ENCODE measurements at places on chromosomes 7 and 10.

GRCh38 chr10:100114976-100115770 is 33.5 kb upstream of the CPN1 start:
- DNase-seq = no peak

- DNase-seq = no peak
Observed at GRCh38 chr10:133033742-133034048, 54.0 kb upstream of the ADGRA1 start.

DNA sequence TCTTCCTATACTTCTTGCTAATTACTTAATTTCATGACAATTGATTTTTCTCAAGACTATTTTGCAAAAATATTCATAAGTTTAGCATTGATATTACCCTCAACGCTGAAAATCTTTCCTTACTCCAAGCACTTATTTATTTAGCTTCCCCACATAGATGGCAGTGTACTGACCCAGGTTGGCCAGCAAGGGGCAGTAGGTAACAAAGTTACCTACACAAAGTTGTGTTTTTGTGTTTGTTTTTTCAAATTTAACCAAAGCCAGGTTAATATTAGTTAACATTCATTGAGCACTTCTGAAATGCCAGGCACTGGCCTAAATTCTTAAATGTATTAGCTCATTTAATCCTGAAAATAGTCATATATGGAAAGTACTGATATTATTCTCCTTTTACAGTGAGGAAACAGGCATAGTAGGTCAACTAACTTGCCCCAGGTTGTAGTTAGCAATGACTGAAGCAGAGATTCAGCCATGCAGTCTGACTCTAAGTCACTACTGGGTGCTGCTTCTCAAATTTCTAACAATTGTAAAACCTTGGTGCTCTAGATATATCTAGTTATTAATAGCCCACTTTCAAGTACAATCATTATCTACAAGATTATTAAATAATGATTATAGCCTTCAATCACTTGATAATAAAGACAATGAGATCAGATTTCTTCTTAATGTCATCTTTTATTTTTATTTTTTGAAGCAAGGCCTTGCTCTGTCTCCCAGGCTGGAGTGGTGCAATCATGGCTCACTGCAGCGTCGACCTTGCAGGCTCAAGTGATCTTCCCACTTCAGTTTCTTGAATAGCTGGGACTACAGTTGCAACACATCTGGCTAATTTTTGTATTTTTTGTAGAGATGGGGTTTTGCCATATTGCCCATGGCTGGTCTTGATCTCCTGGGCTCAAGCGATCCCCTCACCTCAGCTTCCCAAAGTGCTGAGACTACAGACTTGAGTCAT is 5.8 kb upstream of the GGCT start:
- DNase-seq = no peak

GRCh38 chr7:68364886-68365625 is 1233.2 kb upstream of the AUTS2 start:
- DNase-seq = no peak

DNA sequence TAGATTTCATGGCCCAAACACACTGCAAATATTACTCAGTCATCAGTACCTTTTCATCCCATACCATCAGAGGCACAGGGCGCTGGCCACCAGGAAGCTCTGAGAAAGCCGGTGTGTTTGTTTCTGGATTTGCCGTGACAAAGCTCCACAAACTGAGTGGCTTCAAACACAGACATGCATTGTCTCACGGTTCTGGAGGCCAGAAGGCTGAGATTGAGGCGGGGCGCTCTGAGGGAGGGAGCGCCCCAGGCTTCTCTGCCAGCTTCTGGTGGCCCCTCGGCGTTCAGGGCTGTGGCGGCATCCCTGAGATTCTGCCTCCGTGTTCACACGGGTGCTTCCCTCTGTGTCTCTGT is 3.7 kb upstream of the TTYH3 start:
- no peak for DNase-seq

- no peak for DNase-seq
Observed at GRCh38 chr10:112461029-112461887, 14.2 kb downstream of the VTI1A start.

- no peak for DNase-seq
Observed at GRCh38 chr7:55093674-55094073, 74.9 kb downstream of the EGFR start.
